ENCODE measurements at places on chromosomes 5 and 9.

DNA sequence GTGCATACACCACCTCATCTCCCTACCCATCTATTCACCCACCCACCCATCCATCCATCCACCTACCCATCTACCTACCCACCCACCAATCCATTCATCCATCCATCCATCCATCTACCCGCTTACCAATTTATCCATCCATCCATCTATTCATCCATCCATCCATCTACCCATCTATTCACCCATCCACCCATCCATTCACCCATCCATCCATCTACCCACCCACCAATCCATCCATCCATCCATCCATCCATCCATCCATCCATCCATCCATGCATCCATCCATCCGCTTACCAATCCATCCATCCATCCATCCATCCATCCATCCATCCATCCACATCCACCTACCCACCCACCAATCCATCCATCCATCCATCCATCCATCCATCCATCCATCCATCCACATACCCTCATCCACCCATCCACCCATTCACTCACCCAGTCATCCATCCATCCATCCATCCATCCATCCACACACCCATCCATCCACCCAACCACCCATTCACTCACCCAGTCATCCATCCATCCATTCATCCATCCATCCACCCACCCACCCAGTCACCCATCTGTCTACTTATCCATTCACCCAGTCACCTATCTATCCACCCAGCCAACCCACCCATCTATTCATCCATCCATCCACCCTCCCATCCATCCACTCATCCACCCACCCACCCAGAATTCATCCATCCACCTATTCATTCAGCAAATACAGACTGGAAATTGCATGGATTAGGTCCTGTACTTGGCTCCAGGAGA is 125.6 kb downstream of the RXRA start:
- no peak for DNase-seq

DNA sequence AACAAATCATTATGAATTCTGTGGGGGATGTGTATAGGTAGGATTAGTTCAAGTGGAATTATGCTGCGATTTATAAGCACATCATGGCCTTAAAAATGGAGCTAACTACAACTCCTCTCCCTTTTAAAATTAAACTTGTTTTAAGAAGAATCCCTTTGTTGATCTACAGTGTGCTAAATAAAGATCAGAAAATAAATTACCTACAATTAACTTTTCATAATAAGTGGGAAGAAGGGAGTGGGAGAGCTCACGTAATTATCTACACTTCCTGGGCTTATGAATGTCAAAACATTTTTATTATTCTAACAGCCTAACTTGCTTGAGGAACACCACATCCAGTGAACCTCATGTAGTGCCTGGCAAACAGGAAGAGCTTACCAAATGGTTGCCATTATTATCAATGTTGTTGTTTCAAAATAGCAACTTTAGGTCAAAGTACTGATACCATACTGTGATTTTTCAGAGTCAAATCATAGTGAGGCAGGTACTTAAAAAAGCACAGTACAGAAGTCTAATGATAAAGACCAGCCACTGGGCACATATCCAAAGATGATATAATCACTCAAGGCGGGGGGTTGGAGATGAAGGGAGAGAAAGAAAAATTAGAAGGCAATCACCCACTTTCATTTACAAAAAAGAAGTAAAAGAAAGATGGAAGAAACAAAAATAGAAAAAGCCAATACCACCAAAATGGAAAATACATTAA is 174.0 kb downstream of the RAPGEF6 start:
- DNase-seq, result no peak

DNA sequence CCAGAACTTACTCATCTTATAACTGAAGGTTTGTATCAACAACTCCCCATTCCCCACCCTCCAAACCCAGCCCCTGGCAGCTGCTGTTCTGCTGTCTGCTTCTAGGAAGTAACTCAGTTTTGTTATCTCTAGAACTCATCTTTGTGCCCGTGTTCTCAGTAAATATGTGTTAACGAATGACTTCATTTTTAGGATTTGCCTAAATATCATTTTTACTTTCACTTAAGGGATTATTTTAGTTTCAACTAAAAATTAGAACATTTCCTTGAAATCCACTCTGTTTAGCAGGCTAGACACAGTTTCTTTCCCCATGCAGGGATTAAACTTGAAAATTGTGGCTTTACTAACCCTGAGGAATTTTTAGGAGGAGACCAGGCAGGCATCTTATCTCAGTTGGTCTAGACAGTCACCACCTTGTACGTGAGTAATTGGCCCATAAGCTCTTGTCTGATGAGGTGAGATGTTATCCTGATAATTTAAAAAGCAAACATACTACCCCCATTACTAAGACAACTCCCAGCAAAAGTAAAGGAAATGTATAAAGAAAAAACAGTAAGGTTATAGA is 68.2 kb upstream of the TNFAIP8 start:
- peak; percentile 23 for DNase-seq

DNA sequence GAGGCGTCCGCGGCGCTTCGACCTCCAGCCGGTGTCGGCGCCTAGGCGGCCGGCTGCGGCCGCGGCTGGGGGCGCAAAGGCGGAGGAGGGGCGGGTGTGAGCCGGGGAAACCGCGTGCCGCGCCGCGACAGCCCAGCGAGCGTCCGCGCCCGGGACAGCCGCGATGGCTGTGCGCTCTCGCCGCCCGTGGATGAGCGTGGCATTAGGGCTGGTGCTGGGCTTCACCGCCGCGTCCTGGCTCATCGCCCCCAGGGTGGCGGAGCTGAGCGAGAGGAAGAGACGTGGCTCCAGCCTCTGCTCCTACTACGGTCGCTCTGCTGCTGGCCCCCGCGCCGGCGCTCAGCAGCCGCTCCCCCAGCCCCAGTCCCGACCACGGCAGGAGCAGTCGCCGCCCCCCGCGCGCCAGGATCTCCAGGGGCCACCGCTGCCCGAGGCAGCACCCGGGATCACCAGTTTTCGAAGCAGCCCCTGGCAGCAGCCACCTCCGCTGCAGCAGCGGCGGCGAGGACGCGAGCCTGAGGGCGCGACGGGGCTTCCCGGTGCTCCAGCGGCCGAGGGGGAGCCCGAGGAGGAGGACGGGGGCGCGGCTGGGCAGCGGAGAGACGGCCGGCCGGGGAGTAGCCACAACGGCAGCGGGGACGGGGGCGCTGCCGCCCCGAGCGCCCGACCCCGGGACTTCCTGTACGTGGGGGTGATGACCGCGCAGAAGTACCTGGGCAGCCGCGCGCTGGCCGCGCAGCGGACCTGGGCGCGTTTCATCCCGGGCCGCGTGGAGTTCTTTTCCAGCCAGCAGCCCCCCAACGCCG is 605 bp downstream of the CHSY3 start:
- DNase-seq, result peak; percentile 20

- DNase-seq, result peak; percentile 81
Measured at GRCh38 chr9:3740690-3741419, 215.1 kb upstream of the RFX3 start.

DNA sequence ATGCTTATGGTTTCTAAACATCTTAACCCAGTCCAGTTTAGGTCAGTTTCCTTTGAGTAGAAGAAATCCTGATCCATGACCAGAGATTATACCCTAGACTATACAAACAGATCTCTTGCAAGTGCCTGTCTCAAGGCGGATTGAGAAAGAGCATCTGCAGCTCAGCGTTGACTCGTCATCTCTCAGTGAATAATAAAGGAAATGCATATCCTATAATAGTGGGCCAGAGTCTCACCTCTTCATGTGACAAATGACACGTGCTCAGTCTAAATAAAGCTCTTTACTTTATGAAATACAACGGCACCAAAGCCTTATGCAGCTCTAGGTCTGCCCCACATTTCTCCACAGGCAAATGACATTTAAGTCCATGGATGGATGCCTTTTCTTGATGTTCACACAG is 179.4 kb upstream of the NR3C1 start:
- DNase-seq, result peak; percentile 28

GRCh38 chr5:65916636-65917035 is 9.7 kb upstream of the ERBIN start:
- no peak for DNase-seq

DNA sequence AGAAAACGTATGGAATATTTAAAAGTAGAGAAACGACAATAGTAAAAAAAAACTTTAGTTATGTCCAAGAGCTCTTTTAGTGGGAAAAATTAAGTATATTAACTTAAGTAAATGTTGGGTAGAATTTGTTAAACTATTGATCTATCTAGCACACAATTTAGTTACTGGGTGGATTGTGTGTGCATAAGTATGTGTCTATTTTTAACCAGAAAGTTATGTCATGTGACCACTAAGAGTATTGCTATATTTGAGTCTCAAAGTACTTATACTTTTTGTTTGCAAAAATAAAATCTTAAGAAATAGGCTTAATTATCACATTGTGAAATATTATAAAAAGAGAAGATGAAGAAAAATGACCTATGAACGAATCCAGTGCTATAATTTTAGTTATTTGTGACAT is 56.8 kb downstream of the ADGRV1 start:
- no peak for DNase-seq

- no peak for DNase-seq
Measured at GRCh38 chr5:83048811-83049210, 28.4 kb downstream of the TMEM167A start.

GRCh38 chr9:130429831-130430230 is 14.9 kb upstream of the ASS1 start:
- DNase-seq, result no peak

DNA sequence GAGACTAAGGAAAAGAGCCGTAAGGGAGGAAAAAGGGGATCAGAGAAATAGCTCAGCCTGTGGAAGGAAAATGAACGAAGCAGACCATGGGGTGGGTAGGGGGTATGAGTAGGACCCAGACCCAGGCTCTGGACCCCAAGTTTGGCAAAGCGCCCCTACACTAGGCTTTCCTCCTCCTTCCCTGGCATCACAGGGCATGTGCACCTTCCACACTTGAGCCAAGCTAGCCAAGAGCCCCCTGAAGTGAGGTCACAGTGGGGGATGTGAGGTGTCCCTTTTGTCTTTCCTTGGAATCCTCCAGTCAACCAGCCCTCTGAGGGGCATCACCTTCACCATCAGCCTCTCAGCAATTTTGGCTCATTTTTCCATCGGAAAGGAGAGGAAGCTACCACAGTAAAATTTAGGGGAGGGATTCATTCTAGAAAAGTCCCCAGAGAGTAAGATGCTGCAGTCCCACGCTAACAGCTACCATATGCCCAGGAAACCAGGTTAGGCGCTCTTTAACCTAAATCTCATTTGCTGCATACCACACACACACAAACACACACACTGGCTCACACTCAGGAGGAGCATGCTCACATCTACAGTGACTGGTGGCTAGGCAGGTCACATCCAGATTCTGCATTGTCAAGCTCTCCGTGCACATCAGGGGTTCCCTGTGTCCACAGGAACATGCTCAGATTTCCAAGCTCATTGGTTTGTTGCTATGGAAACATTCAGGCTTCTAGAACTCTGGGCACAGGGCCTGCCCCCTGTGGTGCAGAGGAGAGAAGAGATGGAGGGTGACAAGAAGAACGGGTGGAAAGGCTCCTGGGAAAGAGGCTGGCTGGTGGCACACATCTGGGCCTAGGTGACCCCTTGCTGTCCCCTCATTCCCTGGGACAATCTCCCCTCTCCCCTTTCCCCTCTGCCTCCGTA is 9.9 kb downstream of the REEP2 start:
- DNase-seq, result peak; percentile 39

DNA sequence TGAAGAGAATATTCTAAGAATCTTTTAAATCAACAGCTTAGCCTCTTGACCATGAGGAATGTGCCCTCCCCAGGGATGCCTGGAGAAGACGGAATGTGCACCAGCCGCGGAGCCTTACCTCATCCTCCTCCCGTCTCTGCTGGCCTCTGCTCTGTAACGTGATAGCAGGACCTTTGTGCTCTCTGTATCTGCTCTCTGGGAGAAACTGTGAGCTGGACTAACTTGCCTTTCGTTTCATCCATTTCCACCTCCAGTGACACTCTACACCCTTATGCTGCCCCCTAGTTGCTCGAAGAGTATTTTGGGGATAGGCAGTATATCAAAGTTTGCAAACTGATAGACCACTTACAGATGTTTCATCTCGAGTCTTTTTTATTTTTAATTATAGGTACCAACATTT is 141.4 kb downstream of the NPR3 start:
- DNase-seq, result peak; percentile 56

GRCh38 chr5:175551266-175551665 is 72.9 kb downstream of the SFXN1 start:
- DNase-seq, result no peak

DNA sequence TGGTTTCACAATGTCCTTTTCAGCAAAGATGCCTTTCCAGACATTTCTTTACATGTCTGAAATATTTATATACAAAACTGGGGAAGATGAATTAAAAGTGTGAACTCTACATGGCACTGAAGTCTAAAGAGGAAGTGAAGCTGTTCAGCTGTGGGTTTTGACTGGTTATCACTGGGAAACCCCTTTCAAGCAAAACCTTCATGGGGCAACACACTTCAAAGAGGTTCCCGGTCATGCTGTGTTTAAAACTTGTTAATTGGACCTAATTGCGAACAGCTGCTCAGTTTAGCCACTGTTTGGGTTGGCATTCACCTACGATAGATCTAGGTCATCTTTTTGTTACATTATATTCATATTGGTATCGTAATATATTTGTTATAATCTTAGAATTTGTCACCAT is 20.0 kb upstream of the GDNF start:
- no peak for DNase-seq

GRCh38 chr9:100111235-100111634 is 12.2 kb downstream of the INVS start:
- DNase-seq, result peak; percentile 98

DNA sequence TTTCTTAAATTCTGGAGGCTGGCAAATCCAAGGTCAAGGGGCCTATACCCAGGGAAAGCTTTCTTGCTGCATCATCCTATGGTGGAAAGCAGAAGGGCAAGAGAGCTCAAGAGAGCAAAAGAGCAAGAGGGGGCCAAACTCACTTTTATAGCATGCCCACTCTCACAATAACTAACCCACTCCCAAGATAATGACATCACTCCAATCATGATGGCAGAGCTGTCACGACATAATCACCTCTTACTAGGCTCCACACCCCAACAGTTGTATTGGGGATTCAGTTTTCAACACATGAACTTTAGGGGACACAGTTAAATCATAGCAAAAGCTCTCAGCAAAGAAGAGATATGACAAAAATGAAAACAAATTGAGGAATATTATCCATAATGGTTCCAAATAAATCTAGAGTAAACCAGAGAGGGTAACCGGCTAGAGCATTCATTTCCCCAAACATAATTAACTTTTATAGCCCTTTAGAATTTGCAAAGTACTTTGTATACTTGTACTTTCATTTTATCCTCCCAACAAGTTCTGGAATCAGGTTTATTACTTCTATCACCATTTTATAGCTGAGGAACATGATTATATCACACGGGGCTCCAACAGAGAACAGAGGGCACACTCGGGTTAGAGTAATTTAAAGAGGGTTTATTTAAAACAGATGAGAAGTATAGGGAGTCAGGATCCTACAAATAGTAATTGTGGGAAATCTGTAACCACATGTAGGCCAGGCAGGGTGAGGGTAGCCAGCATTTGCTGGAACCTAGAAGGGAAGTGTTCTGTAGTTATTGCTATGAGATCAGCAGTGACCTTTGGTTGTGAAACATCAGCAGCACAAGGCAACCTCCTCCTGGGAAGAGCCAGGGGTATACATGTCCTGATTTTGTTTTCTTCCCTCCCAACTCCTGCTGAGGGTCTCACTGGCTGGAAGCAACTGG is 7.2 kb upstream of the TARS1 start:
- DNase-seq, result no peak

GRCh38 chr9:86721226-86721781 is 226.0 kb downstream of the GAS1 start:
- no peak for DNase-seq

GRCh38 chr5:111645303-111645838 is 111.6 kb downstream of the NREP start:
- DNase-seq, result no peak

GRCh38 chr5:32353420-32353819 is 40.7 kb upstream of the MTMR12 start:
- DNase-seq, result no peak
